Kidney (tissue), 22 donors: ENCODE measurements at places on chromosomes 3 and 15. TPM values are rescaled to one million over a fixed set of nuclear protein-coding genes. Genes with fewer than 3 reads are reported as not detected.
A peak's percentile ranks its signal among the peaks of the same experiment; 100 is the strongest.

DNA sequence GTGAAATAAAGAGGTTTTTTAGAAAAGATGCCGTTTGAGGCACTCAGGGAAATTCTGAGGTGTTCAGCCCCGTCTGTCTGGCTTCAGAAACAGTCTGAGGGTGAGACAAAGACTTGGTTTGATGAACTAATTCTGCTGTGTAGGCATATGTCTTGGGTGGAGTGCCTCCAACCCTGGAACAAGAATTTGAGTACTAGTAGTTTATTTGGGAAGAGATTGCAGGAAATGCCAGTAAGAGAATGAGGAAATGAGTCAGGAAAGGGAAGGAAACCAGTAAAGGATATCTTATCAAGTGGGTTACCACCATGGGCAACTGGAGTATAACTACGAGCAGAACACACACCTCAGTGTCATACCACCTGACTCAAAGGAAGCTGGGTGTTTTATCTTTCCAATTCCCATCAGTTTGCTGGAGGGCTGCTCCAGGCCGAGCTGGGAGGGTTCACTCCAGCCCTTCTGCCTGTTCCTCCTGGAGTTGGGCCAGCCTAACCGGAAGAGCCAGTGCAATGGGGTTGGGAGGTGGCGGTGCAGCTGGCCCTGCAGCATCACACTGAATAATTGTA, 75.3 kb downstream of the TGFBR2 start:
- peak; percentile 81 for DNase-seq

The CCK gene
- not detected for polyA plus RNA-seq

DNA sequence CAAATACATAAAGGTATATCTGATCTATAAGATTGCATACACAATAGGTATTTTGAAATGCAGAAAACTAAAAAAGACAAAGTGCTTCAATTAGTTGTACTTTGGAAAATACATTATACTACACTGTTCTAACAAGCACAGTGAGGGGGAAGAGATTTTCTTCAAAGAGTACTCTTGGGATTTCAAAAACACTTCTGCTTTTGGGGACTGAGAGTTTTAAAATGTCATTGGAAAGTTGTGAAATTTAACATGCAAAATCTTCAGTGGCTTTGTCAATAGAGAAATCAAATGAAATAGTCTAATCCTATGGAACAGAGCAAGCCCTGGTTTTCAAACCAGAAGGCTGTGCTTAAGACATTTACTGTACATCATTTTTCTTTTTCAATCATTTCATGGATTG, 322.2 kb upstream of the SEMA6D start:
- no peak for DNase-seq

GRCh38 chr15:78875107-78875914, 2.6 kb downstream of the MORF4L1 start:
- peak; percentile 20 for DNase-seq

GRCh38 chr3:42556089-42556632, 25.6 kb downstream of the SEC22C start:
- DNase-seq: no peak
